Central memory CD4-positive, alpha-beta T cell (primary cell): ENCODE measurements at places on chromosomes 7 and 10.

GRCh38 chr7:87452279-87452678 is 23.2 kb downstream of the ABCB4 start:
- no peak for DNase-seq

DNA sequence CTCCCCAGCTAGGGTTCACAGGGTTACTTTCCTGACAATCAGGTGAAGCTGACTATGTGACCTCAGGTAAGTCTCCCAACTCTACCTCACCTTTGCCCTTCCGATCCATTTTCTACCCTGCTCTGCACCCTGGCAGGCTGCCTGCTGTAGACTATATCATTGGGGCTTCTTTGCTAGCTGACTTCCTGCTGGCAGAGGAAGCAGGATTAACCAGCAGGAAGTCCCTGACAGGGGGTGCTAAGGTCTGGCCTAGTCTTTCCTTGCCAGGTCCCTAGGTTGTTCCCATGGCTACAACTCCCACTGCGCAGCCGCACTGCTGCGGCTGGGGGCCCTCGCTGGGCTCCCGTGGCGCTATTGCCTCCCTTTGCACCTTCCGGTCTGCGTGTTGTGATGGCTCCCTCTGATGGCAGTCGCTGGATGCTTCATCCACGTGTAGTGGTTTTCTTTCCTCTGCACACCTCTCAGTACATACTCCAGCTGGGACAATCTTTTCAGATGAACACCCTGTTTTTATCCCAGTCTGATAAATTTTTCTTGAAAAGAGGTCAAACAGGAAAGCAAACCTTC is 365.9 kb downstream of the REEP3 start:
- no peak for DNase-seq

GRCh38 chr7:50953303-50953702 is 170.6 kb upstream of the GRB10 start:
- DNase-seq, result no peak

GRCh38 chr10:132406750-132407149 is 9.8 kb downstream of the PWWP2B start:
- no peak for DNase-seq

DNA sequence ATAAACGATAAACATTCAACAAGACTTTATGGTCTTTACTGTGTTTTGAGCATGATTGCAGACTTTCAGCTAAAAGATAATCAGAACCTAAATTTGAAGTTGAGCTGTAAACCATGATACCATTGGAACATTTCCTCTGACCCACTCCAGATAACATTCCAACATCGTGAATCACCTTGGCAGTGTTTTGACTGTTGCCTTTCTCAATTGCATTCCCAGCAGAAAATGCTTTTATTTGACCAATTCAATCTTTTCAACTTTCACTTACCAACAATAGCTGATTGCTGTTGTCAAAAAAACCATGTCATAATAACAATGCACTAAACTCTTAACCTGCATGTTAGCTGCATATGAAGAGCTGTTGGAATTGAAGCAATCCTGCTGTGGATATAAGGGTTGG is 165.5 kb downstream of the MDFIC start:
- DNase-seq, result no peak

- no peak for DNase-seq
Observed at GRCh38 chr10:133325440-133326222, 11.1 kb downstream of the CALY start.

DNA sequence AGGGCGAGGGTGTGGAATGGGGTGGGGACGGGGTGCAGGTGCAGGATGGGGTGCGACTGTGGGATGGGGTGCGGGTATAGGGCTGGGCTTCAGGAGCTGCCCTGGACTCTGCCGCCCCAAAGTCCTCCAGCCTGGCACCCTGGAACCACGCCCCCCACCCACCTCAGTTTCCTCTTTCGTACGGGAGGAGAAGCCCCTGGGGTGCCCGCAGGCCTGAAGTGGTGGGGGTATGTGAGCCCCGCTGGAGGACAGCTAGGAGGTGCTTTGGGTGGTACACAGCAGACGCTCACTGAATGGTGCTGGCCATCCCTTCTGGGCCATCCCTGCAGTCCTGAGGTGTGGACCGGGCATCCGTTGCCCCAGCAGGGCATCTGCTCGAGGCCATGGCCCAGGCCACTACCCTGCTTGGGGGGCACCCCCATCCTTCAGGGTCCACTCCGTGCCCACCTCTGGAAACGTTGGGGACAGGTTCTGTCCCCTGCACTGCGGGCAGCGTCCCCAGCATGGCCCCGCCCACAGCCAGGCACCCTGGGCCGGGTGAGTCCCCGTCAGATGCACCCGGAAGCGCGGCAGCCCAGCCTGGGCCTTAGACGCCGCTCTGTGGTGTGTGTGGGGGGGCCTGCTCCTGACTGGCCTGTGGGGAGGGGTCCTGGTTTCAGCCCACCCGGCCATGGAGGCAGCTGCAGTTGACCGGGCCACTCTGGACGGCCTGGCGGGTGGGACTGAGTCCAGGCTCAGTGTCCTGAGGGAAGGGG is 41.6 kb downstream of the UNCX start:
- no peak for DNase-seq

GRCh38 chr7:25583621-25584020 is 355.3 kb upstream of the NPVF start:
- no peak for DNase-seq

DNA sequence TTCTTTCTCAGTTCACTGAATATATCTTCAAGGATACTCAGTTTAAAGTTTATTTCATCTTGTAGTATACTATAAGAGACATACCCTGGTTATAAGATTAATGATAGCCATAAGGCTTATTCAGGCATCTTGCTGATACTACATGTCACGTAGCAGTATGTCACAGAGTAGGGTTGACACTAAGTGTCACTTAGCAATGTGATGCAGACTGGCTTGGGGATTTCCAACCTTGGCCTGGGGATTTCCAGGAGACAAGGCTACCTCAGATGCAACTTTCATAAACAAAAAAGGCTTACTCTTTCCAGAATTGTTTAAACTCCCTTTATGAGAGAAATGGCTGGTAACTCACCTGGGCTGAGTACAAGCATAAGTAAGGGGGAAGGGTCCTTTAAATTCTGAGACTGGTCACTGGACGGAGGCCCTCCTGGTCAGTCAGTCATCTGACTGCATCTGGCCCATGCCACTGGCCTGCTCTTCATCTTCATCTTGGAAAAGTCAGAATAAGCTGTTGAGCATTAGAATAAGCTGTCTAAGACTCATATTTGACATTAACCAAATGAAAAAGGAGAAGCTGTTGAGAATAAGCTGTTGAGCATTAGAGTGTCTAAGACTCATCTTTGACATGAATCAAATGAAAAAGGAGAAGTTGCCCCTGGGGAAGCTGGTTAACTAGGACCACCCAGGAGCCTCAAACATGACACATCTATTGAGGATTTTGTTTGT is 9.5 kb downstream of the SLC13A1 start:
- no peak for DNase-seq

DNA sequence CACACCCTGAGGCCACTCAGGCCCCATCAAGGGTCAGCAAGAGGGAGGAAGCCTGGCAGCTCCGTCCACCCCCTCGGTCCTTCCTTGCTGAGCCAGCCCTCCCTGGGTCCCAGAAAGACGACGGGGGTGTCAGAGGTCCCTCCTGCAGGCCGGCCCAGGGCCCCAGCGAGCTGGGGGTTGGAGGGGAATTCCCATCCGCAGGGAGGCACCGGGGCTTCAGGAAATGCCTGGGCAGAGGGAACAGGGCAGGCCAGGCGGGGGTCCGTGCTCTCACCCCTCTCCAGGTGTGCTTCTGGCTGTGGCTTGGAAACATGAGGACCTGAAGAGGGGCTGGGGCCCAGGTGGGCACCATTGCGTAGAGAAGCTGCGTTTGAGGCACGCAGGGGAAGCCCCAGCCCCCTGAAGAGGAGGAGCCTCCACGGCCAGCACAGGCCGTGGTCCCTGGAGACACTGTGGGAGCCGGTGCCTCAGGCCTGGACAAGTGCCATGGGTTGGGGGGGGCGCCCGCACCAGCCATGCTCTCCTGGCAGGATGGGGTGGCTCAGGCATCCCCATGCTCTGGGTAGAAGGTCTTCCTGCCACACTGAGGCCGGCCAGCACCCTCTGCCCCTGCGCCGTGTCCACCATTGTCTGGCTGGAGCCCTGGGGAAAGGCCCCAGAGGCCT is 66.7 kb downstream of the PDGFA start:
- DNase-seq, result no peak

DNA sequence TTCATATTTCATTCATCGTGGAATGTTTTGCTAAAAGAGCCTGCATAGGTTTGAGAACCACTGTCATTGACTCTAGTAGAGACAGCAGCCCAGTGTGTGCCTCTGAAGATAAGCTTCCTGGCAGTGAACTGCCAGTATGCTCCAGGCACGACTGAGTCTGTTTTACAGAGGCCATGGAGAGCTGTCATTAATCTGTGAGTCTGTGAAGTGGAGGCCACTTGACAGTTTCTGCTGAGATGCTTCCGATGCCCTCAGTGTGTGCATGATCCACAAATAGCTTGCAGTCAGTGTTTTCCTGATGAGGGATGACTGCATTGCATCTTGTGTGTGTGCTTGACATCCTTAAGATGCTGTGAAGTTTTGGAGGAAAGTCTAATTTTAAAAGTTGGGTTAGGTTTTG is 162.2 kb downstream of the PFKFB3 start:
- no peak for DNase-seq

GRCh38 chr7:121961089-121961867 is 88.3 kb downstream of the PTPRZ1 start:
- DNase-seq, result no peak

DNA sequence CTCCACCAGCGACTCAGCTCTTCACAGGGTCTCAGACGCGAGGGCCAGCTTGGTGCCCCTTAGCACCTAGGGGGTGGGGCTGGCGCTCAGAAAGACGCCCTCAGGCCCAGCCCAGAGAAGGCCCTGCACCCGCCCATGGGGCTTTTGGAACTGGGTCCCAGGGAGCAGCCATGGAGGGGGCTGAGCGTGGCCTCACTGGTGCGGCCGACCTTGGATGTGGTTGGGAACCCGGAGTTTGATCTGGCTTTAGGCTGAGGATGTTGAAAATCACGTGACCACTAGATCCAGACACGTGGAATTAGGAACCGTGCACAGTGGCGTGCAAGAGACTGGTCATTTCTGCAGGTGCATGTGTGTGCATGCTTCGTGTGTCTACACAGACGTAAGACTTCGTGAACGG is 185.4 kb downstream of the DNAJB6 start:
- DNase-seq, result no peak

DNA sequence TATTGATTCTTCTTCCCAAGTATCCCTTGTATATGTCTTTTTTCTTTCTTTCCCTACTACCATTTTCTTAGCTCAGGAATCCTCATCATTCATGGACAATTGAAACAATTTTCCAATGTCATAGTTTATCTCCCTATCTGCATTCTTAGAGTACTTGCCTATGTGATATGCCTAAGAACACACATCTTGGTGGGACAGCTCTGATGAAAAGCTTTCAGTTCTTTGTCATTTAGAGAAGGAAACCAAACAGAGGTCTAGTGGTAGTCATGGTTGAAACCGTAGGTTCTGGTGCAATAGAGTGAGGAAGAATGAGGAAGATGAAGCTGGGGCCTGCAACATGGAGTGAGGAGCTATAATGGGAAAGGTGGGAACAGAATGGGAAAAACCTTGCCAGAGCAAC is 28.2 kb downstream of the TDRD1 start:
- DNase-seq, result no peak
